ENCODE measurements at places on chromosomes 4 and X.

DNA sequence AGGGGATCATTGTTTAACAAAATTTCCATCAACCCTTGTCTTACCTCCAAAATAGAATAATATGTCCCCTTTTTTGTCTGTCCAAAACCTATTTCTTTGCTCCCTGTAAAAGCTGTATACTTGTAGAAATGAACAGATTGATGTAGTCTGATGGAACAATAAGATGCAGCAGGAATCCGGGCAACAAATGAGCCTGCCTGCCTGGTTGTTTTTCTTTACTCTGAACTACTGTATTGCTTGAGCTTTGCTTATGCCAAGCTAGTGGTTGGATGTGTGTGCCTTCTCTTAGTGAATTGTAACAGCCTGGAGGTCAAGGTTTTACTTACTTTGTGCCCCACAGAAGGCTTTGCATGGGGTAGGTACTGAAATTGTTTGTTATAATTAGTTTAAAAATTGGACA is 116.2 kb upstream of the TLL1 start:
- no peak for DNase-seq

DNA sequence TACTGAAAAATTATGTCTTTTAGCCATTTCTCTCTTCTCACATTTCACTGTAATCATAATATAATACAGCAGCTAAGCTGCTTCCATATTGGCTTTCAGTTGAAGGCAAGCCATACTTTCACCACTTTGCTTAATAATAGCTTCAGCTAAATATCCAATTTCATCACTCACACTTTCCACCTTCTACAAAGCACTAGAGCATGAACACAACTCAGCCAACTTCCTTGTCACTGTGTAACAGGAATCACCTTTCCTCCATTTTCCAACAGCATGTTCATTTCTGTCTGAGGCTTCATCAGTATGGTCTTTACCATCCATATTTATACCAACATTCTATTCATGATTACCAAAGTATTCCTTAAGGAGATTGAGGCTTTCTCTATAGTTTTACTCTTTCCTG is 219.8 kb upstream of the CTSO start:
- DNase-seq: no peak

DNA sequence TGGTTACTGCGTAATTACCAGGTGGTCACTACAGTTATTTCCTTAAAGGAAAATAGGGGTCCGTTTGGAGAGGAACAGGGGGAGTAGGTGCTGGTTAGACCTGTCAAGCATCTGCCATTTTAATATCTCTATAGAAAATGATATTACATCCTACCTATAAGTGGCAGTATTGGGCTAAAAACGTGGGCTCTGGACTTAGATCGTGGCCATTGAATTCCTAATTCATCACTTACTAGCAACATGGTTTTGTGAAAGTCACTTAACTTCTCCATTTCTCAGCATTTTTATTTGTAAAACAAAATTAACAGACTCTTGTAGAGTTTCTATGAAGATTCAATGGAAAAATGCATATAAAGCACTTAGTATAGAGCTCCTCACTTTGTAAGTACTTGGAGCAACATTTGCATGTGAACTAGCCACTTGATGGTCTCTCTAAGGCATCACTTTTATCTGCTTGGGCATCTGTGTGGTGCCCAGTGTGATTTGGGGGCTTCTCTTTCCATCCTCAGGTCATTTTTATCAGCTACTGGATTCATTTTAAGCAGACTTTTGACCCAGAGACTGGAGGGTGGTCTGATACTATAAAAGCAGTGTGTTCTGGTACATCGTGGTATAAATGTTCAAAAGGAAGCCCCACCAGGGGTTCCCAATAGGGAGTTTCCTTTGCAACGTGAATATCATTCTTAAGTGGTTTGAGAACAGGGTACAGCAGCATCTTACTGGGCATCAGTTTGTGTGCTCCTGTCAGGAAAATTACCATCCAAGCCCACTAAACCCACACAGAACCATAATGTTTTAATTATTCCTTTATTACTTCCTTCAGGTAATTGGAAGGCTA is 42.7 kb upstream of the RASSF6 start:
- DNase-seq: no peak

DNA sequence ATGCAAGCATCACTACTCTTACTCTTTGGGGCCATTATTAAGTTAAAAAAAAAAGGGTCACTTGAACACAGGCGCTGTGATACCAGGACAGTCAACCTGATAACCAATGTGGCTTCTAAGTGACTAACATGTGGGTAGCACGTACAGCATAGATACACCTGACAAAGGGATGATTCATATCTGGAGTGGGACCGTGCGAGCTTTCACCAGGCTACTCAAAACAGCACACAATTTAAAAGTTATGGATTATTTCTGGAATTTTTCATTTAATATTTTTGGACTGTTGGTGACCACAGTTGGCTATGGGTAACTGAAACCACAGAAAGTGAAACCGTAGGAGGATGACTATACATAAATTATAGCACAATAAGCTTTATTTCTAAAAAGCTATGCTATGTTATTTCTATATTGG is 113.8 kb upstream of the STIM2 start:
- DNase-seq: no peak

- no peak for DNase-seq
Measured at GRCh38 chr4:58113126-58113525, 1002.9 kb upstream of the IGFBP7 start.

GRCh38 chr4:157888281-157888680 is 284.5 kb downstream of the GASK1B start:
- no peak for DNase-seq

- DNase-seq: no peak
Measured at GRCh38 chr4:57442831-57443291, 332.7 kb upstream of the IGFBP7 start.

GRCh38 chrX:19684311-19684710 is 169.0 kb upstream of the MAP3K15 start:
- no peak for DNase-seq

Data from stimulated activated CD4-positive, alpha-beta T cell treated with anti-CD3 and anti-CD28 coated beads, Interleukin-4, amount 100 ng/mL, for 4 hours (primary cell).